Putamen (tissue), 1 donor: ENCODE measurements at places on chromosomes 2 and 18.

DNA sequence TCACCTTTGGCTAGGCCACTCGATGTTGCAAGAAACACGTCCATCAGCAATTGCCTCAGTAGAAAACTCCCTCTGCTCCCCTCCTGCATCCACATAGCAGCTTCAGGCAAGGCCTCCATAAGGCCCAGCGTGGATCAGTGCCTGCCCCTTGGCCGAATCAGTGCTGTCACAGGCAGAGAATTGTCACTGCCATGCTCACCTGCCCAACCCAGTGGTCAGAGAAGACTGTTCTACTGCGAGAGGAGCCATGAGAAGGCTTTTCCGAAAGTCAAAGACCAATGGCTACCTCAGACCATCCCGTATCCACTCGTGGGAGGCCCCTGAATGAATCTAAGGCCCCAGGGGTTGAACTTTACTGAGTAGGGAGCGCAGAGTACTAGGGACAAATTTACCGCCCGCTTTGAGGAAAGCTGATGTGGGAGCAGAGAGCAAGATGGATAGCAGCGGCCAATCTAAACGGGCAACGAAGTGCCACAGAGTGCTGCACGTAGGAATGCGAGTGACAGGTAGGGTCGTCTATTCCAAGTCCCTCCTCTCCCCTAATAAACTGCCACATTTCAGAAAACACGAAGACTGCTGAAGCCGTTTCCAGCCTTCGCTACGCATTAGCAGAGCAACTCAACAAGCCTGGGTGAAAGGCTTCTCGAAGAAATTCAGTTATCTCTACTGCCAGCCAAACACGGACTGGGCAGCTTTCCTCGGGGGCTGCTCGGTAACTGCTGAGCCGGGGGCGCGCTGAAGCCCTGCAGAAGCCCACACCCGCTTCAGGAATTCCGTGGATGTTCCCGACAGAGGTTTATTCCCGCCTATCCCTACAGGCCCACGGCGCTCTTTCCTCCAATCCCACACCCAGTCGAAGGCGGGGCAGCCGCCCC lies 968 bp upstream of the RALBP1 start:
- no peak for DNase-seq

GRCh38 chr18:48227206-48227605 lies 182.0 kb downstream of the ZBTB7C start:
- no peak for DNase-seq

GRCh38 chr2:164032995-164033394 lies 297.2 kb upstream of the FIGN start:
- DNase-seq, result no peak

DNA sequence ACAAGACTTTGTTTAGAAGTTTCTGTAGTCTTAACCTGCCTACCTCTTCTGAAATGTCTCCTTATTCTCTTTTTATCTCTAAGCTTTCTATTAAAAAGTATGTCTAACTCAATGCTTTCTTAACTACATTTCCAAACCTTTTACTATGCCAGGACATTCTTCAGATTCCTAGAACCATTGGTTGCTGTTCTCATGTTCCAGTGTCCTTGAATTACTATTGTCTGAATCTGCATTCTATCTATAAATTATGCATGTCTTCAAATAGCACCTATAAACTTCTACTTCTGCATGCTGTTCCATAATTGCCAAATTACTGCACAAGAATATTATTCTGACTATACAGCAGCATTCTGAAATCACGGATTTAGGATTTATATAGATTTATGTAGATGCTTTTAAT lies 166.0 kb upstream of the VWC2L start:
- no peak for DNase-seq

- no peak for DNase-seq
Measured at GRCh38 chr2:224971214-224971613, 71.1 kb downstream of the DOCK10 start.

GRCh38 chr18:54822872-54823845 lies 5.1 kb upstream of the RAB27B start:
- DNase-seq, result no peak

DNA sequence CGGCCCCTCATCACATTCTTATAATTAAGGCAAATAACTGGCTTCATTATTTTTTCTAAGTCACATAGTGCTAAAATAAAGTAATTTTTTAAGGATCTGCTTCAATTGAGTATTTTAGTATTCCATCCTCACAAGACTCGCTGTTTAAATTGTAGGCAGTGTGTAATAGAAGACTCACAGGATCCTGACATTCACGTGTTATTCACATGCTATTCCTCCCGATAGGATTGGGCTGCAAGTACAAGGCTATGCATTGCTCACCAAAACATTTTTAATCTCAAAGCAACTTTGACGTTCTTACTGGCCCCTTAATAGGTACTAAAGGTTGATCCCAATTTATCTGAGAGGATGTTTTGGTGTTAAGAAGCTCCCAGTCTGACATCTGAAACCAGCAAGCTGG lies 127.6 kb upstream of the L3MBTL4 start:
- DNase-seq, result no peak

- DNase-seq, result no peak
Measured at GRCh38 chr2:169039702-169040101, 8.6 kb upstream of the ABCB11 start.

DNA sequence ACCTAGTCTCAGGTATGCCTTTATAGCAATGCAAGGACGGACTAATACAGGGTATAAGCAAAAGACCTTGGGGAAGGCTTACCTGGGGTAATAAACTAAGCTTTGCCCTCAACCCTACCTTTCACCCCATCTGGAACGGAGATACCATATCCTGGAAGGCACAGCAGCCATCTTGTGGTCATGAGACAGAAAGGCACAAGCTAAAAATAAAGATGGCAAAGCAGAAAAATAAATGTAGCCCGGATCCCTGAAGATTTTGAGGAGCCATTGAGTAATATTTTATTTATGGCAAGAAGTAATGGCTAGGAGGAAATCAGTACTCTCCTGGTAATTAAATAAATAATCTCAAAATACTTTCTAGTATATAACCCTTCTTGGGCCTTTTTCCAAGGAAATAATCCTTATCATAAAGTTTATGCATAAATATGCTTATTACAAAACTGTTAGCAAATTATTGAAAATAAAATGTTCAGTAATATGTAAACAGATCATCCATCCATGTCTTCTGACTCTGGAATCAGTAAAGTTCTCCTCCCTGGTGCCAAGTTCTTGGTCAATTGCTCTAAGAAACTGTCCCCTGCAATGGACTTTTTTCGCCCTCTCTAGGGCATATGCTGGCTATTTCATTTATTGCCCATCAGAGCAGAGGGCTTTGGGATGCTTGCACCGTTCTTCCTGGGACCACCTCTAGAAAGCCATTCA lies 198.7 kb downstream of the SPP2 start:
- no peak for DNase-seq

GRCh38 chr2:46392561-46393346 lies 86.6 kb upstream of the TMEM247 start:
- DNase-seq, result no peak

GRCh38 chr2:110990440-110990839 lies 130.3 kb upstream of the BCL2L11 start:
- no peak for DNase-seq

- no peak for DNase-seq
Measured at GRCh38 chr2:74502147-74502719, 2.8 kb upstream of the LBX2 start.

- DNase-seq, result peak; percentile 10
Measured at GRCh38 chr2:203782262-203782976, 76.0 kb downstream of the CD28 start.

DNA sequence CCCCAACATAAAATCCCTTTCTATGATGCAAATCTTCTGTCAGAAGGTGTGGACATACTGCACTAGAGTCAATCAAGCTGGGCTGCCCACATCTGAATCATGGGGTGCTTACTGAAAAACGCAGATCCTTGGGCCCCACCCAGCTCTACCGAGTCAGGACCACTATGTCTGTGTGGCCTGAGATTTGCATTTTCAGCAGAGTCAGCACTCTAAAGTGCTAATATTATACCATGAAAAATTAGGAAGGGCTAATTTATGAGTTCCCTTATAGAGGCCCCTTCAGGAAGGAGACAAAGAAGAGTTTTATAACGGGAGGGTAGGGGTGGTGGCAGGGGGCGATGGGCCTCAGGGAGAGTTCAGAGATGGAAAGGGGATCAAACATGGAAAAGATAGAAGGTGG lies 163.3 kb upstream of the NABP1 start:
- no peak for DNase-seq

GRCh38 chr18:39647627-39648534 lies 2082.3 kb upstream of the CELF4 start:
- no peak for DNase-seq

GRCh38 chr2:174300114-174300513 lies 34.6 kb upstream of the SP9 start:
- DNase-seq, result no peak

- DNase-seq, result no peak
Measured at GRCh38 chr18:26928670-26929313, 63.3 kb upstream of the AQP4 start.

DNA sequence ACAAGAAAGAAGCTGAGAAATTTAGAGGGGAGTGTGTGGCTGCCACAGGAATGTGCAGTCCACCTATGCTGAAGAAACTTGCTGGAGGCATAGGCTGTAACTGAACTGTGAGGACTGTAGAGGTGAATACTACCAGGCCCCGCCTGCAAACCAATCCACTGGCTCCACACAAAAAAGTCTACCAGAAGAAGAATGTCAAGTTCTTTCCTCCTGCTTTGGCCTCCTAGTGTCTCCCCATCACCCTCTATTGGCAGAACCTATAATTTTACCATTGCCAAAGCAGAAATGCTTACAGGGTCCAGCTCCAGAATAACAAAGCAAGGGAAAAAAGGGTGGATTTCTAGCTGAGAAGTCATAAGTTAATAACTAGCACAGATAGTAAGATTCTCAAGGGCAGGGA lies 5.9 kb upstream of the ATP5MC3 start:
- DNase-seq, result no peak

DNA sequence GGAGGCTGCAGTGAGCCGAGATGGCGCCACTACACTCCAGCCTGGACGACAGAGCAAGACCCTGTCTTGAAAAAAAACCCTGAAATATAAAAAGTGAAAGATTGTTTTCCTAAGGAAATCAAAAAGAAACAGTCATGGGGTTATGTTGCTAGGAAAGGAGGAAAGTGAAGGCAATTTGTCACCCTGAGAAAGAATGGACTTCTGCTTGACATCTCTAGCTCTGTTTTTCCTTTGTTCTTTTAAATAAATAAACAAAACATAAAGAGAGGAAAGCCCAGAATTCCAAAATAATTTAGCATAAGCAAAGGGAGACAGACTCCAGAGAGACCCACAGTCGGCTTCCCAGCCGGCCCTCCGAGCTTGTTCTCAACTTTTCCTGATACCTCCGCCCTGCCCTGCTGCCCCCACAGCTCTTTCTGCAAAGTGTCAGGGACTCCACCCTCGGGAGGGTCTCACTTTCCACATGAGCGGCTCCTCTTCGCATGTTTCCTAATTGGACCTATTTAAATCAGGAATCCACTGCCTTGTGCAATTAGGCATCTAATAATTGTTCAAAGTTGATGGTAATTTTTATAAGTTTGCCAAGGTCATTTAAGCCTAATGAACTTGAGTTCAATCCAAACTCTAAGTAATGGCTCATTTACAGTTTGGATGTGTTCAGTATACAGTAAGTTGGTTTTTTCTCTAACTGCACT lies 49.8 kb upstream of the COPS8 start:
- no peak for DNase-seq

DNA sequence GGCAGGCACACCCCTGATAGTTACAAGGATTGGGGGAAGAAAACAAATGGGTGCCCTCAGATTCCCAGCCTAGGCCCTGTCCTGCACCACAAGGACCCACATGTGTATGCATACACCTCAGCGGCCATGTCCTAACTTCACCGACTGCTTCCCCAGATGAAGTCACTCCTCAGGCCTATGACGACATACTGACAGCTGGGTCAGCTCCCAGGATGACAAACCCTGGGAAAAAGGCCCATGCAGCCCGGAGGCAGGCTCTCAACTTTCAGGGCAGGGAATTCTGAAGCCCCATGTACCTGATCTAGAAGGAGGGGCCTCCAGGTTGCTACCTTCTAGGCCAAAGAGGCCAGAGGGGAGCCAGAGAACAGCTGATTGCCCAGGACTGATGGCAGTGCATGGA lies 11.0 kb upstream of the PLEKHM3 start:
- no peak for DNase-seq

GRCh38 chr2:200968735-200969134 lies 5.3 kb upstream of the ORC2 start:
- DNase-seq, result no peak

DNA sequence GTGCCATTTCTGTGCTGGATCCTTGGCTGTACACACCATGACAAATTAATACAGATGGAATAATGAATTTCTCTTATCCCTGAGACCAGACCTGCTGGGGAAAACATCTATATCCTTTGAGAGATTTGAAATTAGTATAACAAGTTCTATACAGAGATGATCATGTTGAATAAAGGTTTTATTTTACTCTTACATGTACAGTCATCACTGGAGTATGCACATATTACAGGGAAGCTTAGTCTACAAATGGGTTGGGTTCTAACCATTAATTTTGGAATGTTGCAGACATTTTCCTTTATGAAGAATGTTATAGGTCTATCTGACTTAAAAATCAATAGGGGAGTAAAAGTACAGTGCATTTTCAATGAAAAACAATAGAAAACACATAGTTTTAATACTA lies 29.9 kb upstream of the MMADHC start:
- DNase-seq, result no peak

GRCh38 chr2:29130295-29130694 lies 15.1 kb downstream of the CLIP4 start:
- DNase-seq, result peak; percentile 68

GRCh38 chr2:99613980-99614379 lies 124.2 kb upstream of the REV1 start:
- DNase-seq, result no peak

- no peak for DNase-seq
Measured at GRCh38 chr2:231176066-231176465, 22.4 kb upstream of the ARMC9 start.

- DNase-seq, result no peak
Measured at GRCh38 chr2:17935242-17935885, 56.9 kb downstream of the KCNS3 start.

GRCh38 chr2:18301421-18302139 lies 258.9 kb downstream of the RDH14 start:
- DNase-seq, result no peak

DNA sequence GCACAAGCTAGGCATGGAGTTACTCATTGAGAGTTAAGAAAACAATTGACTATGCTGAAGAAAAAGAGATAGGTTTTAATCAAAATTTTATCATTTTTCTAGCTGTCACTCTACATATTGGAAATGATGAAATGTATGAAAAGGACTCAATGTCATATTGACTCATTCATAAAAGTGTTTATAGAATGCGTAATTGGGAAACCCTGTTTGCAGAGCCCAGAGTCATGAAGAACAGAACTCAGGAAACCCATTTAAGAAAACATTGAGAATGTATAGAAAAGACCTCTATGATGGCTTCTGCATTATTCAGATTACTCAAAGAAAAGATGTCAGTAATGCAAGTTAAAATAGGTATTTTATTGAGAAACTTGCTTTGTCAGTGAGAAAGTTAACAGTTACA lies 36.4 kb downstream of the SCRN3 start:
- no peak for DNase-seq

GRCh38 chr2:109255654-109256053 lies 126.6 kb downstream of the SH3RF3 start:
- peak; percentile 36 for DNase-seq

DNA sequence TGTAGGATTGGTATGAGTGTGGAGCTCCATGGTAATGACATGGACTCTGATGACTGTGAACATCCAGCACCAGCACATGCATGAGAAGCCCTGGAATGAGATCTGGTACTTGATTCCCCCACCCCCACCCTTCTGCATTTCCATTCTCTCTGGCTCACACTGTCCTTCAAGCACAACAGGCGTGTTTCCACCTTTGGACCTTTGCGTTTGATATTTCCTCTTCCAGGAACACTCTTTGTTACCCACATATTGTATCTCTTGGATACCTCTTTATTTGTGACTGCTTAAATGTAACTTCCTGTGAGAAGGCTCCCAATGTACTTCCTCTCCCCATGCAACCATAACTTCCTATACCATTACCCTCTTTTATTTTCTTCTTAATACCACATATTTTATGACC lies 263.8 kb downstream of the HNMT start:
- DNase-seq, result no peak
